Stimulated activated naive CD4-positive, alpha-beta T cell (primary cell): ENCODE measurements at places on chromosomes 2 and 18.

GRCh38 chr2:101116348-101116747, 34.8 kb downstream of the TBC1D8 start:
- no peak for DNase-seq

DNA sequence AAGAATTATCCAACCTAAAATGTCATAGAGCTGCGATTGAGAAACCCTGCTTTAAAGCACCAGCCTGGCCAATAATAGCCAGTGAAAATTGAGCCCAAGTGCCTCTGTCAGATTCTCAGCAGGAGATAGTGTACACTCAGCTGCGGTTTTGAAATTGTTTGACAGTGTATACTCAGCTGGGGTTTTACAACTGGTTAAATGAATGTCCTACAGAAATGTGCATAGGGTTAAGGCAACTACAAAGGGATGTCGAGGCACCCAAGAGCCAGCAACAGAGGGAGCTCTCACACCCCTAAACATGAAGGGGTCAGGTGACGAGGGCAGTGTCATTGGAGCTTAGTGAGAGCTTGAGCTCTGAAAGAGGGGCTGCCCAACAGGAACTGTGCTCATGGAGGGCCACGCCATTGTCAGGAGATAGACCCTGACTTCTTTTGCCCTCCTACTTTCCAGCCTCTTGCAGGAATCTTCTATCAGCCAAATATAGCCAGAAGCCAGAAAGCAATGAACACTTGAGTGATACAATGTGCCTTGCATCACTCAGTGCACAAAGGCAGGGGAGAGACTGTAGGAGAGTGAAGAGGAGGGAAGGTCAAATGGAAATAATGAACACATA, 15.1 kb downstream of the ACTG2 start:
- DNase-seq, result peak; percentile 51

DNA sequence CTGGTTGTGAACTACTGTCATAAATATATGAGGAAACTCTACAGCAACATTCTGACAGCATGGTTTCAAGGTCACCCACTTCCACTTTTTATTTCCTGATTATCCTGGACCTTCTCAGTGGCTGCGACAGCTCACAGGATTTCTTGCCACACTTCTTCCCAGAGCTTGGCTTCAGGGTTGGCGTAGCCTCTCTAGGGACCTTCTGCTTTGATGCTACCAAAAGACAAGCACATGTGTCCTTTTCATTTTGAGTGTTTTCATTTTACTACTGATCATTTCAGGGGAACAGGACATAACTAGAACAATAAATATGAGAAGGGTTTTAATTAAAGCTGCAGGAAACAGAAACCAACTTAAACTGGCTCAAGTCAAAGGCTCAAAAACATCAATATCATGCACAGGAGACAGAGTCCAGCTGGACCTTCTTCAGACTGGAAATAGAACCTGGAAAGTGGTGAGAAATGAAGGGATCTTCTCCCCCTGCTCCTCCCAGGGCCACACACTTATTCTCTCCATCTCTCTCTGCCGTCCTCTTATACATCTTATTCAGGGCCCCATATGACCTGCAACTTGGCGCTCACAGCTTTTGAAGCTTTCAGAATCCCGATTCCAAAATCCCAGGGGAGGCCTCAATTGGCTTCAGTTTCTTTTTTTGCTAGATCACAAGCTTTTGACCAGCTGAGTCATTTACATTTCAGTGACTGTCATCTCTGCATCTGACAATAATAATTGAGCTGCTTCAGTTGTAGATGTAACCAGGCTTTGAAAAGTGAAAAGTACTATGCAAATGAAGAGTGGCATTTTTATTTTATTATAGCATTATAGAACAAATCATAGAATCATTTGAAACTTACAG, 9.7 kb downstream of the VIT start:
- no peak for DNase-seq

DNA sequence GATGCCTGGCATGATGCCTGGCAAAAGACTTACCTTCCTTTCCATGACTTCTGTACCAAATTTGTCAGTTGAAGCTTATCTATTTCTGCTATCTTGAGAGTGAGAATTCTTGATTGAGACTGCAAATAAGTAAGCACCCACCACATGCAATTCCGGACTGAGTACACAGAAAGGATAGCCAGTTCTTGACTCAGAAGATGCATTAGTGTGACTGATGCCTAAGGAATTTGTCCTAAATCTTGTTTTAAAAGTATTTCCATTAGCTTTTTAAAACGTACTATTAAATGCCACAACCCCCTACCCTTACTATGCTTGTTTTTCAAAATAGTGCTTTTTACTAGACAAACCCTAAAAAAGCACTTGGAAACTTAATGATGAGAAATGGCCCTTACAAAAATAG, 545 bp downstream of the MPP4 start:
- no peak for DNase-seq

GRCh38 chr2:162149940-162150339, 2.1 kb downstream of the GCG start:
- no peak for DNase-seq

DNA sequence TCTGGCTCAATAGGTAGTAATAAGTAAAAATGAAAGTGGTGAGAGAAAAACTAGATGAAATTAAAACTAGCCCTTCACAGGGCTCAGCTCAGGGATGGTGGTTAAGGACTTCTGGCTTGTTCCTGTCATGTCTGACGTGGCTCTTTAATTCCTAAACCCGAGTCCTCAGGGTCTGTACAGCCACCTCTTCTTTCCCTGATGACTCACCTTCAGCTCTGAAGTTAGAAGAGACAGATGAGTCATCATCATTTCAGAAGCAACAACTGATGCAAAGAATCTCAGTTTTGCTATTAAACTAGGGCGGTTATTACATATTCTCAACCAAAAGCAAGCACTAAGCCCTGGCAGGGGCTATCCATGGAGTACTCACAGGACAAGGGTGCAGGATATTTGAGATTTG, 24.0 kb upstream of the ITGB6 start:
- DNase-seq, result no peak

- DNase-seq, result no peak
Measured at GRCh38 chr18:32714571-32715148, 58.2 kb downstream of the KLHL14 start.

- no peak for DNase-seq
Measured at GRCh38 chr2:239295377-239296019, 105.3 kb downstream of the HDAC4 start.

DNA sequence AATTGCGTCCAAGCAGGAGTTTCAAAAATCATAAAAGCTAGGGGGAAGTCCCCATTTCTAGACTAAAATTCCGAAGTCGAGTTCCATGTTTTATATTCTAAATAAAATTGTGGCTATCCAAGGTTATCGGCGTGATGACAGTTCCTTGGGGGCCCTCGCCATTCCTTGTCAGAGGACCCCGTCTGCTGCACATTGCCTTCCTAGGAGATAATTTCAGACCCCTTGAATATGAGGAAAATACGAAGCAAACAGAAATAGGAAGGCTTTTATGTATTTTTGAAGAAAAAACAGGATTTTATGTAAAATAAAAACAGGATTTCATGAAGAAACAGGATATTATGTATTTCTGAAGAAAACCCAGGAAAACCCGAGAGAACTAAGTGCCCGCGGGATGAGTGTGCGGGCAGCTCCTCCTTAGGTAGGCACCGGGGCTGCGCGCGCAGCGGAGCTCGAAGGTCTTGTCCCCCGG, 465 bp upstream of the PLEKHA3 start:
- no peak for DNase-seq

DNA sequence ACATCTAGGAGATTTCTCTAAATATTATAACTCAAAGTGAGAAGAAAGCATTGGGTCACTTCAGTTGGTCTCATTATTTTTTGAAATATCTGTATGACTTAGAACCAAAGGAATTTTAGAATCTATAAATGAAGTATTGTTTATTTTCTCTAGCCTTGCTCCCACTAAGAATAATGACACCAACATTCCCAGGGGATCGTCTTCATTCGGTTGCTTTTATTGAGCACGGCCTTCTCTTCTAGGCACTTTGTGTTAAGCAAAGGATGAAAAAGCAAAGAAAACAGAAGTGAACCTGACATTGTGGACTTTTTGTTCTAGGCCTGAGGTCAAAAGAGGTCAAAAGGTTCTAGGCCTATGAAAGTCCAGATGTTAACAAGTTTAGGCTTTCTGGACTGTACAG, 231.9 kb downstream of the GALR1 start:
- DNase-seq, result no peak

DNA sequence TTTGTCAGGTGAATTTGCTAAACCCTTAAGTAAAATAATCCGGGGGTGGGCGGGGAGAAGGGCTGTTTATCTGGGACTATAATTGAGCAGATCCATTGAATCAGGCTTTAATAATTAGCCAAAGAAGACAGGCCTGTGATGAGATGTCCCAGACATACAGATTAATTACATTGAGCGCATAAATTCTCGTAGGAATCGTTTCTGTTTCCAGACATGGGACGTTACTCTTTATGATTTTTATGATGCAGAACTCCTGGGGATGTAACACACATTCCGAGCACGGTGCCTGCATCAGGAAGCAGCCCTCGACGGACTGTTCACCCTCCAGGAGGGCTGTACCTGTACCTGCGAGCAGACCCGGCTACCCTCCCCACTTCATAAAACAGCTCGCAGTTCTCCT, 88.9 kb downstream of the SMIM21 start:
- no peak for DNase-seq

DNA sequence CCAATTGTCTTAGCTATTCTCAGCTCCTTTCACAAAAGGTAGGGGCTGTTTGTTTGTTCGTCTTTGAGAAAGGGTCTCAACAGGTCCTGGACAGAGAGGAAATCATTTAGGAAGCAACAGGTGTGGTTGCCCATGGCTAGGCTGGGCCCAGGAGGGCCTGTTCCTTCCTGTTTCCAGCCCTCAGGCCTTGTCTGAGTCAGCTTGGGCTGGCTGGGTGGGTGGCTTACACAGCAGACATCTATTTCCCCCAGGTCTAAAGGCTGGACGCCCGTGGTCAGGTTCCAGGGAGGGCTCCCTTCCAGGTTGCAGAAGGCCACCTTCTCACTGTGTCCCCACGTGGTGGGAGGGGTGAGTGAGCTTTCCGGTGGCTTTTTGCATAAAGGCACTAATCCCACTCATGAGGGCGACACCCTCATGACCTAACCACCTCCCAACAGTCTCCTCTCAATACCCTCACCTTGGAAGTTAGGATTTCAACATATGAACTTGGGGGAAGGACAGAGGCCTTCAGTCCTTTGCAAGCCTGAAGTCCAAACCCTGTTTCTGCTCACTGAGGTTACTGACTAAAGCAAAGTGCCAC, 45.5 kb downstream of the ARHGEF4 start:
- DNase-seq, result no peak

GRCh38 chr18:78731398-78732032, 248.1 kb upstream of the SALL3 start:
- DNase-seq, result no peak

DNA sequence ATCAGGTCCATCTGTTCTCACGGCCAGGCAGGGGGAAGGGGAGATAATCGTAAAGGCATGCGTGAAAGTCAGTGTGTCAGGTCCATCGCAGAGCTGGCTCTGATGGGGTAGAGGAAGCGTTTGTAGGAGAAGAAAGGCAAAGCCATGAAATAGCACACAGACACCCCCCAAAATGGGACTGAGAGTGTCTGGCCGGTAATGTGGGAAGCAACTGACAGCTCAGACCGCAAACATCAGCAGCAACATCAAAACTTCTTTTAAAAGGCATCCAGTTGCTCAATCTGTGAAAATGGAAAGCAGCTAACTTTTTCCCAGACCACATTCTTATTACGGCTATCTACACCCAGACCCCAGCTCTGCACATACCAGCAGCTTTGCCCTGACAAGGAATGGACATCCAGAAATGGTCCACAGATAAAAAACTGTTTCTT, 232.6 kb downstream of the EN1 start:
- DNase-seq, result no peak

- no peak for DNase-seq
Measured at GRCh38 chr2:95551055-95551568, 40.7 kb upstream of the TRIM43 start.

GRCh38 chr2:1541819-1542475, 128.7 kb downstream of the TPO start:
- no peak for DNase-seq

GRCh38 chr18:57660961-57661360, 39.3 kb upstream of the NARS1 start:
- DNase-seq, result no peak

DNA sequence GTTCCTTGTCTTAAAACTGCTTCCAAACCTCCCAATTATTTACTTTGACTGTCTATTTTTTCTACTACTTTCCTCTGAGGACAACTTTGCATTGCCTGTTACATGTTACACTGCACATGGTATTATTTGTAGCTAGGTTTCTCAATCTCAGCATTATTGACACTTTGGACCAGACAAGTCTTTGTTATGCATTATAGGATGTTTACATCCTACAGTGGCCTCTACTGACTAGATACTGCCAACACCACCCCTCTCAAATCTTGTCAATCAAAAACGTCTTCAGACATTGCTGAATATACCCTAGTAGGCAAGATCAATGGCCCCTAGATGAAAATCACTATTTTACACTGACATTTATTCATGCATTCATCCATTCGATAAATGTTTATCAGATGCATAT, 129.6 kb upstream of the DNAJC10 start:
- no peak for DNase-seq

DNA sequence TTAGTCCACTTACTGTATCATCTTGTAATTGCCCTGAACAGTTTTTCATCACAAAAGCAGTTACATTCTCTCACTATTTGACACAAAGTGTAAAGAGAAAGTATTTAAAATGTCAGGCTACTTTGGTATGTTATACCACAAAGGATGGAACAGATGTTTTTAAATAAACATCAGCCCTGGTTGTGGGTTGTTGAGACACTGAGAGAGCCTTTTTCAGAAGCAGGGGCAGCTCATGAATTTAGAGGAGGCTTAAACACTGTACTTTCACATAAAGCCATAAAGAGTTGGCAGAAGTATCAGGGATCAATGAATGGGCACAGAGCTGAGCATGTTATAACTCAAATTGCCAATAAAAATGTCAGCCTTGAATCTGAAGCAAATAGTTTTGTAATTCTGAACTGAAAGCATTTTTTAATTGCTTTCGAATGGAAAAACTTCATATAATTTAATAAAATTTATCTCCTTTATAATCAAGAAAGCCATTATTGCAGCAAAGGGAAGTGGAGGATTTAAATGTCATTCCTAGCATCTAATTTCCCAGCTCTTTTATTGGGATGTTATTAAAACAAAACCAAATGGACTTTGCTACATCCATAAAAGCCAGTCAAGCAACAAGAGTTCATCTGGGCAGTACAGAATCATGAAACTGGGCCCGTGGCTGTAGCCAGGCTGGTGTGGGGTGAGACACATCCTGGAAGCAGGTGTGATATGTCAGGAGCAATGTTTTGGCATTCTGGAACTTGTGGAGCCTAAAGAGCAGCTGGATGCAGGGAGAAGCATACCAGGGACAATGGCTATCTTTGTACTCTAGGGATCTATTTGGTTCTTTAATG, 95.1 kb upstream of the NT5C1B start:
- DNase-seq, result no peak

- DNase-seq, result no peak
Measured at GRCh38 chr2:227191367-227191766, 26.9 kb downstream of the COL4A3 start.
